ENCODE measurements at places on chromosomes 13 and 19.

DNA sequence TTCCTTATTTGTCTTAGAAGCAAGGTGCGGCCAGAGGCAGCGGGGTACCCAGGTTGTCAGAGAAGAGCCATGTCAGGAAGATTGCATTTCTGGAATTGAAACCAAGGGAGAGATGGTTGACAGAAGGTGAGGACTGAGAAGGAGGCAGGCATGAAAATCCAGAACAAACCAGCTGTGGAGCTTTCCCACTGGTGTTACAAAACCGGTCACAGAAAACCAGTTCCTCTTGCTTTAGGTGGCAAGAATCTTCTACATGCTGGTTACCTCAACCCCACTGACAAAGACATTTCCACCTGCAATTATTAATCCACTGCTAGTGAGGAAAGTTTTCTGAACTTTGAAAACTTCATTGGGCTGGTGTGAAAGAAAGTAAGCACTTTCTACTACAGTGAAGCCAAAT lies 64.0 kb upstream of the MED4 start:
- no peak overlapping the region for H3K4me3 ChIP-seq
- H3K36me3 ChIP-seq, result no peaks in the 10 kb centered on the region
- no peaks in the 10 kb centered on the region for H3K27me3 ChIP-seq
- peaks cover 71% of the 10 kb centered on the region for H3K4me1 ChIP-seq
- DNase-seq, result no peak
- H3K27ac ChIP-seq, result peak overlapping the region; percentile 79

- H3K4me3 ChIP-seq, result no peak overlapping the region
- H3K36me3 ChIP-seq, result no peaks in the 10 kb centered on the region
- H3K27me3 ChIP-seq, result peaks cover 4% of the 10 kb centered on the region
Observed at GRCh38 chr13:94168783-94169453, 310.6 kb downstream of the DCT start.

DNA sequence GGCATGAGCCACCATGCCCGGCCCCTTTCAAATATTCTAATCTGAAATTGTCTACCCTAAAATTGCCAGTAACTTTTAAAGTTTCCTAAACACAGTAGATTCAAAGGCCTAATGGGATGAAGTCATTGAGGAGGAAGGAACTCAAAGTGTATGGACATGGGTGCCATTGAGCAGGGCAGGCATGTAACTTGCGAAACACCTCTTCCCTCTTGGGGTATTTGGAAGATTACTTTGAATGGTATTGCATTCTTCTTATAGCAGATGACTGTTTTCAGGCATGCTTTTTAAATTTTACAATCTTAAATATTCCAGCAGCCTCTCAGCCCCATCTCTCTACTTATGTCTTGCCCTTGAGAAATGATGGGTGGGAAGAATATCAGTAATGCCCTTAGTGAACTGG lies 21.0 kb downstream of the TM9SF2 start:
- DNase-seq, result no peak
- H3K36me3 ChIP-seq, result peaks cover 44% of the 10 kb centered on the region
- H3K27me3 ChIP-seq, result no peaks in the 10 kb centered on the region
- peaks cover 29% of the 10 kb centered on the region for H3K4me1 ChIP-seq
- H3K4me3 ChIP-seq, result no peak overlapping the region
- H3K27ac ChIP-seq, result no peak overlapping the region

- H3K36me3 ChIP-seq, result no peaks in the 10 kb centered on the region
- H3K4me3 ChIP-seq, result no peak overlapping the region
- H3K27ac ChIP-seq, result no peak overlapping the region
- no peak for DNase-seq
- H3K4me1 ChIP-seq, result no peaks in the 10 kb centered on the region
Observed at GRCh38 chr13:33168321-33168960, 117.1 kb downstream of the STARD13 start.

DNA sequence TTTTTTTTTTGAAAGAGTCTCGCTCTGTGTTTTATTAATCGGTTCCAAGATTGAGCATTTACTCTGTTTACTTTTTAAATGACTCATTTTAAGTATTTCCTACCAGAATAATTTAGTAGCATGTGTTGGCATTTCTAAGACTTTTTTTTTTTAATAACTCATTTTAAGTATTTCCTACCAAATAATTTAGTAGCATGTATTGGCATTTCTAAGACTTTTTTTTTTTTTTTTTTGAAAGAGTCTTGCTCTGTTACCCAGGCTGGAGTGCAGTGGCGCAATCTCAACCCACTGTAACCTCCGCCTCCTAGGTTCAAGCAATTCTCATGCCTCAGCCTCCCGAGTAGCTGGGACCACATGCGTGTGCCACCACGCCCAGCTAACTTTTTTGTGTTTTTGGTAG lies 13.1 kb downstream of the SETDB2 start:
- H3K27ac ChIP-seq, result no peak overlapping the region
- no peaks in the 10 kb centered on the region for H3K27me3 ChIP-seq
- DNase-seq, result no peak
- peaks cover 12% of the 10 kb centered on the region for H3K4me1 ChIP-seq

- no peak for DNase-seq
- H3K36me3 ChIP-seq, result no peaks in the 10 kb centered on the region
- no peaks in the 10 kb centered on the region for H3K4me1 ChIP-seq
- H3K27me3 ChIP-seq, result peaks cover 4% of the 10 kb centered on the region
- H3K27ac ChIP-seq, result no peak overlapping the region
Observed at GRCh38 chr13:46516599-46517338, 36.2 kb upstream of the LRCH1 start.

DNA sequence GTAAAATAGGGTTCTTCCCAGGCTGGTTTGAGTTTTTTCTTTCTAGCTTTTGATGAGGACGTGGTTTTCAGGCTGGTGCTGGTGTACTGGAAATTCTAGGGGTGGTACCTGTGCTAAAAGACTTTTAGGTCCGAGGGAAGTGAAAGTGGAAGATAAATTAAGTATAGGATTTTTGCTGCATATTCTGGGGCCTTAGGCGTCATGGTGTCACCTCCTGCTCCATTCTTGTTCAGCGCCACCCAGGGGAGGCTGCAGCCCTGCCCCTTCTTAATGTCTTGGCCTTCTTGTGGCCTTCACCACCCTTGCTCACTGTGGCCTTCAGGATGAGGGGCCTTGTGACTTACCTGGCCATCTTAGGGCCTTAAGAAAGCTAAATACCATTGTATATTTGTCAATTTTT lies 12.4 kb downstream of the ZNF552 start:
- peaks cover 40% of the 10 kb centered on the region for H3K36me3 ChIP-seq
- no peak overlapping the region for H3K4me3 ChIP-seq
- H3K4me1 ChIP-seq, result peaks cover 21% of the 10 kb centered on the region
- H3K27me3 ChIP-seq, result no peaks in the 10 kb centered on the region

- no peak overlapping the region for H3K4me3 ChIP-seq
- H3K27ac ChIP-seq, result no peak overlapping the region
- no peaks in the 10 kb centered on the region for H3K36me3 ChIP-seq
- DNase-seq, result no peak
- peaks cover 7% of the 10 kb centered on the region for H3K4me1 ChIP-seq
Observed at GRCh38 chr13:23984546-23984945, 87.2 kb upstream of the C1QTNF9B start.

- H3K36me3 ChIP-seq, result peaks cover 2% of the 10 kb centered on the region
- H3K4me1 ChIP-seq, result peaks cover 30% of the 10 kb centered on the region
- peak overlapping the region; percentile 10 for H3K4me3 ChIP-seq
Observed at GRCh38 chr19:3133793-3134116, 2.1 kb upstream of the GNA15 start.

DNA sequence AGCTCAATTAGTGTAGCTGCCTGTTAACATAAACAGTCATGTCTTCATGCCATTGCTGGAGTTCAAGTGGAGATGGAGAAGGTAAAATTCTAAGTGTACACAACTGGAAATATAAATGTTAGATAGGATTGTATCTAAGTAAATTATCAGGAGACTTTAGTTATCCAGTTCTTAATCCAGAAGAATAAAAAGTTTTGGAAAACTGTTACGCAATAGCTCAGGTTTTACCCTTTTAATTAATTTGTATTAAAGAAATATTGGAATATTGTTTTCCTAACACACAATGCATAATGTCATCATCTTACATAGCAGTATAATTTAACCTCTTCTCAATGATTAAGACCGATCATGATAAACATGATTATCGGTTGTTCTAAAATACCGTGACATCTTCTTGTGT lies 2.8 kb downstream of the SLC10A2 start:
- H3K27ac ChIP-seq, result no peak overlapping the region
- no peaks in the 10 kb centered on the region for H3K4me1 ChIP-seq
- no peak overlapping the region for H3K4me3 ChIP-seq

DNA sequence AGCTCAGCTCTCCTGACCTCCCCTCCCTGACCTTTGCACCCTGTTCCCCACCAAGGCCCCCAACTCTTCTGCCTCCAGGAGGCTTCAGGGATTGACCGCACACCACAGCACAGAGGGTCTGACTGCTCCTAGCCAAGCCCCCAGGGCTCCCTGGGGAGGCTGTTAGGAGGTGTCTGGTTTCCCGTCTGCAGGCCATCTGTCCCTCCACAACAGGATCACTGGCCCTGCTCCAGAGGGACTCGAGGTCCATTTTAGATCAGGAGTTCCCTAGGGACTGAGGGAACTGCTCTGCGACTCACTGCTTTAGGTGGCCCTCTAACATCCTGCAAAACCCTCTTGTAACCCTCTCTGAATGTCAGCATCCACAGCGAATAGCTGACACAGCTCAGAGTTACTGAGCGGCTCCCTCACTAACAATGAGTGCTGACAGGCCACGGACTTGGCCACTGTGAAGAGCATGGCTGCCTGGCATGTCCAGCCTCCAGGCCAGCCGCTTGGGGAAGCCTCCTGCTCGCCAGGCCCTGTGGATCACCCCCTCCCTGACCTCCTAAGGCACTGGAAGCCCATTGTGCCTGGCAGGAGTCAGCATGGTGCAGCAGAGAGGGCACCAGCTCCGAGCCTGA lies 17.7 kb downstream of the GRIK5 start:
- H3K4me1 ChIP-seq, result peaks cover 16% of the 10 kb centered on the region
- no peaks in the 10 kb centered on the region for H3K36me3 ChIP-seq
- no peaks in the 10 kb centered on the region for H3K27me3 ChIP-seq

GRCh38 chr13:44104969-44105368 lies 225.3 kb downstream of the LACC1 start:
- no peak for DNase-seq
- H3K36me3 ChIP-seq, result no peaks in the 10 kb centered on the region
- no peaks in the 10 kb centered on the region for H3K4me1 ChIP-seq
- no peak overlapping the region for H3K27ac ChIP-seq
- no peak overlapping the region for H3K4me3 ChIP-seq
- H3K27me3 ChIP-seq, result peaks cover 16% of the 10 kb centered on the region

GRCh38 chr13:81406022-81406421 lies 1065.1 kb upstream of the SPRY2 start:
- no peak overlapping the region for H3K4me3 ChIP-seq
- H3K27ac ChIP-seq, result no peak overlapping the region
- no peaks in the 10 kb centered on the region for H3K4me1 ChIP-seq
- H3K27me3 ChIP-seq, result no peaks in the 10 kb centered on the region
- DNase-seq, result no peak
- H3K36me3 ChIP-seq, result no peaks in the 10 kb centered on the region

DNA sequence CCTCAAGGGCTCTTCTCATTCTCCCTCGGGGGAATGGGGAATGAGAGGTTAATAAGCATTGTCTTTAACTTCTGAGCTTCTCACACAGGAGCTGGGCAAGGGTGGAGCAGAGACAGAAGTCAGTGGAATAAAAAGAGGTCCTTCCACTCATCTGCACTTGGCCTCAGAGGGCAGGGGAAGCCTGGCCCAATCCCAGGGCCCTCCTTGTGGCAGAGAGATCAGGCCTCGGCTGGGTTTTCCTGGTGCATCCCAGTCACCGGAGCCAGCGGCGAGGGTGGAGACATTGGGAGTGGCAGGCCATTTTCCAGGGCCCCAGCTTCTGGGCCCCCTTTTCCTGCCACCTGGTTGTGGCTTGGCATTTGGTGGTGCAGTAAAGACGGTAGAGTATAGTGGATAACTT lies 10.6 kb downstream of the CALM3 start:
- H3K36me3 ChIP-seq, result peaks cover 40% of the 10 kb centered on the region
- no peak for DNase-seq
- H3K27ac ChIP-seq, result peak overlapping the region; percentile 80
- H3K4me3 ChIP-seq, result peak overlapping the region; percentile 40
- H3K4me1 ChIP-seq, result peaks cover 68% of the 10 kb centered on the region
- H3K27me3 ChIP-seq, result no peaks in the 10 kb centered on the region

GRCh38 chr13:73365681-73366080 lies 306.9 kb downstream of the KLF5 start:
- peaks cover 2% of the 10 kb centered on the region for H3K27me3 ChIP-seq
- no peak for DNase-seq
- no peaks in the 10 kb centered on the region for H3K4me1 ChIP-seq
- no peak overlapping the region for H3K27ac ChIP-seq
- no peaks in the 10 kb centered on the region for H3K36me3 ChIP-seq

- no peak for DNase-seq
- H3K27ac ChIP-seq, result no peak overlapping the region
Observed at GRCh38 chr13:35781036-35782000, 304.8 kb upstream of the MAB21L1 start.

GRCh38 chr19:19434483-19435045 lies 29.1 kb downstream of the GATAD2A start:
- H3K27me3 ChIP-seq, result no peaks in the 10 kb centered on the region
- H3K36me3 ChIP-seq, result peaks cover 3% of the 10 kb centered on the region
- peaks cover 50% of the 10 kb centered on the region for H3K4me1 ChIP-seq
- DNase-seq, result no peak
- H3K27ac ChIP-seq, result no peak overlapping the region

DNA sequence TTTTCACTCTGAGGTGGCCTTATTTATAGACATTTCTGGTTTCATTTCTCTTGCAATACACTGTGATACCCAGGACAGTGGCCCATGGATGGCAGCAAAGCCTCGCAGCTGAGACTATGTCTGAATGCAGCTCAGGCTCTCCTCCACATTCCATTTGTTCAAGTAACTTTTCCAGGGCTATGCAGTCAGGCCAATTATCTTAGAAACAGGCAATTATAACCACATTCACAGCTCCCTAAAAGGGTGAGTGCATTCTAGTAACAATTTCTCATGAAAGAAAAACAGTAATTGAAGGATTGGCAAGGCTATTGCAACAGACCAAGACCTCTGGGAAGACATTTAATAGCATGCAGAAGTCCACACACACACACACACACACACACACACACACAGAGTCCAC lies 264.0 kb downstream of the TBC1D4 start:
- no peak overlapping the region for H3K4me3 ChIP-seq
- H3K27me3 ChIP-seq, result peaks cover 31% of the 10 kb centered on the region
- no peaks in the 10 kb centered on the region for H3K36me3 ChIP-seq
- peak; percentile 12 for DNase-seq
- H3K27ac ChIP-seq, result no peak overlapping the region
- peaks cover 3% of the 10 kb centered on the region for H3K4me1 ChIP-seq

GRCh38 chr13:19726611-19727010 lies 56.1 kb downstream of the PSPC1 start:
- H3K4me1 ChIP-seq, result peaks cover 13% of the 10 kb centered on the region
- no peak overlapping the region for H3K27ac ChIP-seq
- peaks cover 36% of the 10 kb centered on the region for H3K36me3 ChIP-seq
- no peaks in the 10 kb centered on the region for H3K27me3 ChIP-seq
- no peak overlapping the region for H3K4me3 ChIP-seq
- no peak for DNase-seq
